Uterus (tissue), 4 donors: ENCODE measurements at places on chromosomes 7 and 10.
A peak's percentile ranks its signal among the peaks of the same experiment; 100 is the strongest.

GRCh38 chr7:80940539-80941207, 21.8 kb upstream of the SEMA3C start:
- no peak for DNase-seq

DNA sequence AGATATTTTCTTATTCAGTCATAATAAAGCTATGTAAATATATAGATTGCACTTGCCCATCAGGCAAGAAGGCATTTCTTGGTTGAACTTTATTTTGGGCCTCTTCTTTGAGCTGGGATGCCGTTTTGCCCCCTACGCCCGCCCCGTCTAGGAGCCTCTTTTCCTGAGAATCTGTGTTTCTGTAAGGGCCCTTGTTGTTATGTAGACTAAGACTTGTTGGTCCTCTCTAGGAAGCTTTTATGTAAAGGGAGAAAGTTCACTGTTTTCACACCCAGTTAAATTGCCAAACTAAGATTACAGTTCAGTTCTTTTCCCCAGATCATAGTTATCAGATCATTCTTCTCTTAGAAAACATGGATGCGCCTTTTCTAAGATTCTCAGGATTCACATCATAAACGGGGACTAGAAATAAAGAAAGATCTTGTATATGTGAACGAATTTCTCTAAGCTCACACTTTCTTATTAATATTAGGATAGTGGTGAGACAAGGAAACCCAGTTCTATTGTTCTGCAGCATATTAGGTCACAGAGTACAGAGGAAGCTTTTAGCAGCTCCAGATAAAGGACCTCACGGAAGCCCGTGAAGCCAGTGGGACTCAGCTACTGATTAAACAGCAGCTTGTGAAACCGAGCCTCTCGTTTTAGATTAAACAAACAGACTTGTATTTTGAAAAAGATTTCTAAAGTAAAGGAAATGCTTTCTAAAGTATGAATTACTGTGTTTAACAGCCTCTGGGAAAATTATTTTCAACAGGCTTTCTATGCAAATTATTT, 3.8 kb downstream of the LMTK2 start:
- DNase-seq = no peak

DNA sequence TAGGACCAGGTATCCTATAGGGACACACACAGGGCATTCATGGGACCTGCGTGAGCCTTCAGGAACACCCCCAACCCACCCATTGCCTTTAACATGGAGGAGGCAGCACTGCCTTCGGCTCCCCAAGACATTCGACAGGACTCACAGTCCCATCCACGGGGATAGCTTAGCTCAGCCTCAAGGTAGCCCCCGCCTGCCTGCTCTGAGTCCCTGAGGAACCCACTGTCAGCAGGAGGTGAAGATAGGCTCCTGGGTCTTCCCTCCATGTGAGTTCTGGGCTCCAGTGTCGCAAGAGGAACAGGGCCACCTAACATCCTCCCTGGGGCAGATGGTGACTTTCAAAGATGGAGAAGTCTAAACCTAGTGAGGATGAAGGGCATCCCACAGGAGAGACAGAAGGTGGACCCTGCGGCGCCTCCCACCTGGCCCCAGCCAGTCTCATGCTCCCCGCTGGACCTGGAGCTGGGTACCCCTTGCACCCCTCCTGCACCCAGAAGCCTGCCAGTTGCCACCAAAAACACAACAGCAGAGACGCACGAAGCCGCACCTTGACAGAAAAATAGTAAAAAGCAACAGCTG, 4.9 kb upstream of the ADIRF start:
- DNase-seq = peak; percentile 17

- no peak for DNase-seq
Measured at GRCh38 chr10:15182540-15183207, 14.2 kb upstream of the NMT2 start.

GRCh38 chr7:47581438-47581803, 490 bp downstream of the TNS3 start:
- no peak for DNase-seq

GRCh38 chr7:17674166-17674942, 265.9 kb downstream of the SNX13 start:
- DNase-seq = no peak

DNA sequence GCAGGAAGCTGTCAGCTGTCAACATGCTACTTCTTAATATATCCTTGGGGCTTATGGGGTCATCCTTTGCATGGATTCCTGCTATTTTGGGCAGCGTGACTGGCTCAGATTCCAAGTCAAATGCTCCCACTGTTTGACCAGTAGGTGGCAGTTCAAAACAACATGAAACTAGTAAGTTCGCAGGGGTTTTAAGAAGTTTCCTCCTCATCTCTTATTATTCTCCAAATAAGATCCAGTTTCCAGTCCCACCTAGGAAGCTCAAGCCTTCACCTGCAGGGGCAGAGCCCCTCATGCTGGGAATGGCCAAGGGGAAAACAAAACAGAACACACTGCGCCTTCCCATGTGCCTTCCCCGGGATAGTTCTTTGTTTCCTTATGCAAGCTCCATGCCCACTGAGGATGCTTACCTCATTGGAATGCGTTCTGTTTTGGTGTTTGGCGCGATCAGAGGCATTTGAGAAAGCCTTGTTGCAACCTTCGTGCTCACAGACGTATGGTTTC, 259.8 kb downstream of the GLI3 start:
- peak; percentile 44 for DNase-seq

DNA sequence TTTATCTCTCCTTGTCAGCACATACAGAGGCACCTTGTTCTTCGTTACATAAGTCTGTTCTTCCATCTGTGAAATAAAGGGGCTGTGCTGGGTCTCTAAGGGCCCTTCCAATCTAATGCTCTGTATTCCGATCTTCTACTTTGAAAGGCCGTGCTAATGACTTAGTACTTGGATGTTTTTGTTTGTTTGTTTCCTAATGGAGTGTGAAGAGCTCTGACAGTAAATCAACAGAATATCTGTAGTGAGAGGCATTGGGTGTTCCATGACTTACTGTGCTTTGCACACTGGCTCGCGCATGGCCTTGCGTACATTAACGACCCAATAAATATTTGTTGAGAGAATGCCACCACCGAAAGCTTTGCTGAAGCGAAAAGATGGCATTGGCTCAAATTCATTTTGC, 162.1 kb downstream of the CHN2 start:
- no peak for DNase-seq

DNA sequence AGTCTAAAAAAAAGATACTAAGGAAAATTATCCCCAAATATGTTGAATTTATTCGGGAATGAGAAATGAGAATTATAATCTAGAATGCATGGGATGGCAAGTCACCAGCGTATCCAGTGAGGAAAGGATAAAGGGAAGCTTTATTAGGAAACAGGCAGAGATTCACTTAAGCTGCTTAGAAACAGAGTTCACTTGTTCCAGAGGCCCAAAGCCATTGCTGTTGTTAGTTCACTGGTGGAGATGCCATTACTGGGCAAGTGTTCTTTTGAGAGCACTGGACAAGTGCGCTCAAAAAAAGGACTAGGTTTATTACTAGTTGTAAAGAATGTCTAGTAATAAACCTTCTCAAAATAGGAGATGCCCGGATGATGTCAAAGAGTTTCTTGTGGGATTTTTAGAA, 51.2 kb downstream of the MICU1 start:
- DNase-seq = no peak

- DNase-seq = peak; percentile 32
Measured at GRCh38 chr10:69089638-69090599, 2.0 kb downstream of the SRGN start.

DNA sequence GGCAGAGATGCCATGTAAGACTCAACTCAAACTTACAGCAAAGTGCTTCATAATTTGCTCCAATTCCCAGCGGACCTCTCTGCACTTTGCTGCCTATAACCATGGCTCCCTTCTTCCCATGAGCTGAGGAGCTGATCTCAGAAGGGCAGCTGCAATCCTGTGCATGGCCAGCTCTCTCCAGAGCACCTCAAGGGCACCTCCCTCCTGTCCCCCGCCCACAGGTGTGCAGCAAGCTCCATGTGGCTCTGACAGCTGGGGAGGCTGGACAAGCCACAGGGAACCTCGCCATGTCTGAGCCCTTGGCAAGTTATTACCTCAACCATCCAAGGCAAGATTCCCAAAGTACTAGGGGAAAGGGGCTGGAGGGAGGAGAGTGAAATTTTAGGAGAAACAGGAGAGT, 61.1 kb upstream of the DDC start:
- no peak for DNase-seq

DNA sequence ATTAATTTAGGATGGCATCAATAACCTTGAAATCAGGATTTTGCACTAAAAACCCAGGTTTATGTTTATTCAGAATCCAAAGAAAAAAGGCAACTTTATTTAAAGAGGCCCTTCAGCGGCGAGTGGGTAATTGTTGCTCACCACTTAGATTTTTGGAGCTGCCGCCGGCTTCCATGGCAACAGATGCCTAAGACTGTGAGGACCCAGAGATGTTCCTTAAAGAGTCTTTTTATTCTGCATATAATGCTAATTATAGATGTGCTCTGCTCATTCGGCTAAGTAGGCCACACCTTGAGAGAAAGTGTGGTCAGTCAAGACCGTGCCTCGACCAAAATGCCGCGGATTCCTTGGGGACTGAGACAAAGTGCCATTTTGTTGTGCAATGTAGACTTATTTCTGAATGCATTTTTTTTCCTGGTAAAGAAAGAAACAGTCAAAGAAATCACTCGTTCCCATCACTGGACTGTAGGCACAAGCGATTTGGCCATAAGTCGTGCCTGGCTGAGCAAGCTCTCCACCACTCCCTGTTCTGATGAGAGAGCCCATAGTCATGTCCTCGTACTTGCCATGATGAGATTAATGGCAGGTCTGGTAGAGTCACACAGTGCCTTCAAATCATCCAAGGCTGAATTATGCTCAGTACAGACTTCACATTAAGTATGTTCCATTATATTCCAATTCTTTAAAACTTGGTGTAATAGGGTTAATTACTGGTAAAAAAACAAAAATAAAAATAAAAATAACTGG, 21.4 kb upstream of the MGMT start:
- no peak for DNase-seq

DNA sequence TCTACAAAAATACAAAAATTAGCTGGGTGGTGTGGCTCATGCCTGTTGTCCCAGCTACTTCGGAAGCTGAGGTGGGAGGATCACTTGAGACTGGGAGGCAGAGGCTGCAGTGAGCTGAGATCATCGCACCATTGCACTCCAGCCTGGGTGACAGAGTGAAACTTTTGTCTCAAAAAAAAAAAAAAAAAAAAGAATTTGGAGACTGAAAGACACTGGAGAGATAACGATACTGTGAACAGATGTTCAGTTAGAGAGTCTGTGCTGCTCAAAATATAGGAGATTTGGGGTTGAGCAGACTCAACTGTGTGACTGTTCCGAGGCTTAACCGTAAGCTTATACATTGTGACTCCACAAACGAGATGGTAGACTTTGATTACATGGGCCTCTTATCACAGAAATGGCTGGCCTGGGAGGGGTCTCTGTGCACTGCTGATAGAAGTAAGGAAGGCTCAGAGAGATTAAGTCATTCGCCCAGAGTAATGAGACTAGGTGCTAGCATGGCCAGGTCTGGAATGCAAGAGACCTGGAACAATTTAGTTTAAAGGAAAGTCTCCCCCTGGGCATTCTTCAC, 19.4 kb downstream of the WBP1L start:
- no peak for DNase-seq

DNA sequence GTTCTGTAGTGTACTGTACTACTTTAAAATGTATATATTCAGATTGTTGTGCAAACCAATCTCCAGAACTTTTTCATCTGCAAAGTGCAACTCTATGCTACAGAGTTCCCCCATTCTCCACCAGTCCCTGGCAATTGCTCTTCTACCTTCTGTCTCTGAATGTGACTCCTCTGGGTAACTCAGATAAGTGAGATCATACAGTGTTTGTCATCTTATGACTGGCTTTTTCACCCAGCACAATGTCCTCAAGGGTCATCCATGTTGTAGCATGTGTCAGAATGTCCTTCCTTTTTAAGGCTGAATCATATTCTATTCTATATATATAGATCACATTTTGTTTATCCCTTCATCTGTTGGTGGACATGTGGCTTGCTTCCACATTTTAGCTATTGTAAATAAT, 10.8 kb downstream of the SLIT1 start:
- DNase-seq = no peak

DNA sequence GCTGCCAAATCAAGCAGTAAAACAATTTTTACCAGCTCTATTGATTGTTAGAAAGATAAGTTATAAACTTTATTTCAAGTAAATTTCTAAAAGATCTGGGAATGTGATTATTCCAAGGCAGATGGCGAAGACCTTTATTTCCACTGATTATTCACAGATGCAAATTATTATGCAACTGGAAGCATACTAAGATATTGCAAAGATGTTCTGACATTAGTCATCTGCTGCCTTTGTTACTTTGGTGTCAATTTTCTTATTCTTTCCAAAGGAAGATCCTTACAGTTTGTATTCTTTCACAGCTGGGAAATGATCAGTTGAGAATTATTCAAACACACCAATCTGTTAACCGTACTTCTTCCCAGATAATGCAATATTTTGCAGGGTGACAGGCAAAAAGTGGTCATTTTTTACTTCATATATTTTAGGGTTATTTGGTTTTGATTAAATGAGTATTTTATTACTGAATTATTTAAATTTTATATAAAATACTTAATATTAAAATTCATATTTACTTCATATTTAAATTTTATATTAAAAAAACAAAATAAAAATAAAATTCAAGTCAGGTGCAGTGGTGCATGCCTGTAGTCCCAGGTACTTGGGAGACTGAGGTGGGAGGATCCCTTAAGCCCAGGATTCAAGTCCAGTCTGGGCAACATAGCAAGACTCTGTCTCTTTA, 171.3 kb downstream of the FZD1 start:
- no peak for DNase-seq

GRCh38 chr10:98403812-98404504, 11.0 kb downstream of the PYROXD2 start:
- DNase-seq = no peak

GRCh38 chr10:129728905-129729795, 234.9 kb downstream of the EBF3 start:
- DNase-seq = no peak

DNA sequence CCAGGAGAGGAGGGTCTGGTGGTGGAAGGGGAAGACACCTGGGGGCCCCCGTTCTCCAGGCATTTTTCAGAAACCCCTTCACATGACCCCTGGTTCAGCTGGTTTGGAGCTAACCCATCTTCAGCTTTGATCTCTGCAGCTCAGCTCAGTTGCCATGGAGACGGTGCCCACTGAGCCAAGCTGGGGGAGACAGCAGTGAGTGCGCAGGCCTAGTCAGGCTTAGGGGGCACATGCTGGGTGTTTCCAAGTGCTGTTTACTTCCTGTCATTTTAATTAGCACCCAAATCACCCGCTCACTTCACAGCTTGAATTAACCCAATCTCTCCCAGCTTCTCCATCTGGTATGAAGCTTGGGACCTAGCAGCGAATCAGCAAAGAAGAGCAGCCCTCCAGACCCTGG, 9.0 kb downstream of the SPOCK2 start:
- DNase-seq = no peak

DNA sequence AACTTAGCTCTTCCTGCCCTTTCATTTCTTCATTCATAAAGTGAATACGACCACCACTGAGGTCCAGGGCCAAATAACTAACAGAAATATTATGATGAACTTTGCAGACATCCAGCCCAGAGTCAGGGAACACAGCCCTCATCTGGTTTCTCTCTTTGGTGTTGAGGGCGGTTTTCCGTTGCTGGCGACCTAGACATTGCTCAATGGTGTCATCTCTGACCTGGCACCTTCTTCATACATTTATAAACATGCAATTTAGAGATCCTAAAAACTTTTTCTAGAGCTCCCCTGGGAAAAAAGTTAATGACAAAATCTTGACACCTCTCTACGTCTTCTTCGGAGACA, 324 bp upstream of the TET1 start:
- no peak for DNase-seq
